ENCODE measurements at places on chromosomes 4 and X. TPM values are rescaled to one million over a fixed set of nuclear protein-coding genes. Genes with fewer than 3 reads are reported as not detected.
A peak's percentile ranks its signal among the peaks of the same experiment; 100 is the strongest.

DNA sequence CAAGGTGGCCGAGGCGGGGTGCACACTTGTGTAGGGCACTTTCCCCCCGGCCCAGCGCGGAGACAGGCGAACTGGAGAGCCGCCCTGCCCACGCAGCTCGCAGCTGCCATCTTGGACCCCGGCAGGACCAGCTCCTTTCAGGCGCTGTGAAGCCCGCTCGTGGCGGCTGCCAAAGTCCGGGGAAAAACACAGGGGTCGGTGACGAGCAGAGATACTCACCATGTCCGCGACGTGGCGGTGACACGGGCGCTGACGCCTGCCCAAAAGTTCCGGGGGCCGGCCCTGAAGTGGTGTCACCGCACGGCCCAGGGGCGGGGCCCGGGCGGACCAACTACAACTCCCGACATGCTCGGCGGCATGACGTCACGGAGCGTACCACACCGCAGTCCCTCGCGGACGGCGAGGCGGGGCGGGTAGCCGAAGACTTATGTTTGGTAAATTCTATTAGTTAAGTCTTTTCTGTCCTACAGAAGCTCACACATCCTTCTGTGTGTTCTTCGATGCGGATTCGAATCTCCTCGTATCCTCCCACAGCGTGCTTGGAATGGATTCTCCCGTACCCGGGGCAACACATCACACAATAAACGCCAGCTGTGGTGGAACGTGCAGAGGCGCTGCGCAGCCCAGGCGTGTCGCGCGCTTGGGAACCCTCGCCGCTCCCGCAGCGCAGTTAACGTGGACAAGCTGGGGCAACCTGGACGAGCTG, at the start of gene UFSP2:
TSS of gene UFSP2 (minus strand) at position 318 of the 706 bp plus-strand sequence. CDS start at position 222, 96 bp downstream.
- peak; percentile 88 for DNase-seq

Gene TNMD
- 1.7 TPM for total RNA-seq

- no peak for DNase-seq
These were observed 84.2 kb upstream of the HS3ST1 start for GRCh38 chr4:11512871-11513270.

DNA sequence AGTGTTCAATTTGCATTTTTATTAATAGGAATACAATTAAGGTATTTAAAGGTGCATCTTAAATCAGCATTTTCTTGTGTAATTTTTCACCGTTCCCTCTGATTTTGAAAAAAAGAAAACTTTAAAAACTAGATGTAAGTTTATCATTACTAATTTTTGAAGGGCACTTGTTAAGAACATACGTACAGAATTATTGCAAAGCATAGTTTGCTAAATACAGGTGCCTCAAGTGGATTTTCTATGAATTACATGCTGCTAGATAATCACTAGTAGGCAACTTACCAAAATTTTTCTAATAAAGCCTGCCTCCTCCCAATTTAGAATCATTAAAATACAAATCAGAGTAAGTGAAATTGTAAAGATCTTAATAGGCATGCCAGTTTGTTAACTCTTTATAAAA, 8.5 kb downstream of the CNKSR2 start:
- no peak for DNase-seq

- no peak for DNase-seq
These were observed 39.1 kb upstream of the MAGEA8 start for GRCh38 chrX:149841929-149842328.

DNA sequence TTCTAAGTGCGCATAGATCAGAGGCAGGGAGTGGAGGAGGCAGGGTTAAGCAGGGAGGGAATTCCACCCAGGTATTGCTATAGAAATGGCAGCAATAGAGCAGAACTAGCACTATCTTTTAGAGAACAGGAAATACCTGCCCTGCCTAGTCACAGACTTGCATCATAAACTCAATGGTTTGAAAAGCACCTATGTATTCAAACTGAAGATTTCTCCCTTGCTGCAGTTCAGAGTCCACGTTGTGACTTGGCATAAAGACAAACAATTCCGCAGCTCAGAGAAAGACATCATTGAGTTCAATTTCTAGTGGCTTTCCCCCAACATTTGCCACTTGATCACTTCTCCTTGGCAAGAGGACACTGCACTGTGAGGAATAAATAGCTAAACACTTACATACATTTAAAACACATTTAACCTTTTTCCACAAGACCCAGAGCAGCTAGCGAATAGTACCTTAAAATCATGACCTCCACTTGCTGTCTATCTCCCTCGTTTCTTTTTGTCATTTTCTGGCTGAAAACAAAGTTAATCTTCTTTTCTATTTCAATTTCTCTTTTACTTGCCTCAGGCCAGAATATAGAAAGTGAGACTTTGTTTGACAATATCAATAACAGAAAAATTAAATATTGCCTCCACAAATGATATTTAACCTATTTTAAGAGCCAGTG, 42.4 kb downstream of the SLC7A11 start:
- no peak for DNase-seq

Gene CWH43
- not detected for total RNA-seq

Gene TENM3
- total RNA-seq = 49.1 TPM

Gene BCAP31
- 138 TPM for total RNA-seq
